ENCODE measurements at places on chromosomes 12 and 14.

GRCh38 chr12:131420867-131421447 lies 289.9 kb upstream of the SFSWAP start:
- no peak for DNase-seq

DNA sequence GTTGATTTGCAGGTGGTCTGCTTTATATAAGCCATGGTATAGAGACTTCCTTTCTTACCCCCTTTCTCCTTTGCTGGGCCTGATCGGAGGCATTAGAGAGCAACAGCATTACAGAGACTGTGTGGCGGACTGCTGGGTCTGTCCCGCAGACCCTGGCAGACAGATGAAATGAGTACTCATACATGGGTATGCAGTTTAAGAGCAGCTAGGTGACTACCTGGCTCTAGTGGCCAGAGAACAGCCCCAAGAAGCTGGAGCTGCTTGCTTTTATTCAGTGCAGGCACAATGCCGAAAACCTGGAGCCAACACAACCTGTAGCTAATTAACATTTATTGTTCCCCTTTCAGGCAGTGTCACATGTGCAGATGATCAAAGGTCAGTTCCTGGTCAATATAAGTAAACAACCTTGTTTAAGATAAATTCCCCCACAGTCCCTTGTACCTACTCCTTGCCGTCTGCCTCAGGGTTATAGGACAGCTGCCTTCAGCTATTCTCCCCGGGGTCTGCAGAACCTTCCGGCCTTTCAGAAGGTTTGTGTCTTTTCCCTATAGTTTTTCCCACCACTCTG lies 160.0 kb downstream of the TRHDE start:
- DNase-seq: no peak

DNA sequence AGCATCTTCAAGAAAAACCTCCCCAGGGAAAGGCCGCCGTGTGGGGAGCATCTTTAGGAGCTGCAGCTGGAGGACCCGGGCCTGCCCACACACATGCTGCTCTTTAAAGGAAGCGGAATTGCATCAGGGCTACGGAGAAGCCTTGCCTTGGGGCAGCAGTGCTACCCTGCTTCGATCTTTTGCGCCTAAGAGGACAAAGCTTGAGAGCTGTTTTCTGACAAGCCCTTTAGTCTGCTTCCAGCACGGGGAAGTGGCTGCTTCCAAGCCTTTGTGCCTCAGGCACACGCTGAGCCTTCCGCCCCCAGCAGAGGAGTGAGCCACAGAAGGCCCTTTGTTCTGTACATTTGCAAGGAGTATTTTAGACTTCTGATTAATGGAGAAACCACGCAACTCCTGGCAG lies 31.5 kb downstream of the COA8 start:
- no peak for DNase-seq

DNA sequence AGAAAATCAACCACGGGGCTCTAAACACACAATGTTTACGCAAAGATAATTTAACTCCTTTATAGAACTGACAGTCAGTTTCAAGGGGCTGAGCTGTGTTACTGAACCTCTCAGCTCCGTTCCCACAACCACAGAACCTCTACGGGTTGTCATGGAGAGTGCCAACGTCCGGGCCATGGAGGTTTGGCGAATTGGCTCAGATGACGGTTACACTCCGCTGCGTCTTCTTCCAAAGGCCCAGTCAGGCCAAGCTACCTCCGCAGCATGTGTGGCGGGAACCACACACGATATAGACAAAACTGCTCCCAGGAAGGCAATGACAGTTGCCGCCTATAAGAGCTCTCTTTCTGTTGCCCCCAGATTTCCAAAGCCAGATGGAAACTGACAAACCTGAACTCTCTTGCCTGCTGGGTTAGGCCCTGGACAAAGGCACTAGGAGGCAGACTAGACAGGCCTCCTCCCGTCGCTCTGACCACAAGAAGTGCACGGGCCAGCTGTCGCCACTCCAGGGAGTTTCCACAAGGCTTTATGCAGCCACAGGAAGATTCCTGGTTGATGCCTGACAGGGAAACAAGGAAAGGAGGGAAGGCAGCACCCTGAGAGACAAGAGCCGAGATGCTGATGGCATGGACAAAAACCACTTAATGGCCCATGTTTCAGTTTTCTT lies 30.3 kb downstream of the CCDC88C start:
- DNase-seq: no peak

DNA sequence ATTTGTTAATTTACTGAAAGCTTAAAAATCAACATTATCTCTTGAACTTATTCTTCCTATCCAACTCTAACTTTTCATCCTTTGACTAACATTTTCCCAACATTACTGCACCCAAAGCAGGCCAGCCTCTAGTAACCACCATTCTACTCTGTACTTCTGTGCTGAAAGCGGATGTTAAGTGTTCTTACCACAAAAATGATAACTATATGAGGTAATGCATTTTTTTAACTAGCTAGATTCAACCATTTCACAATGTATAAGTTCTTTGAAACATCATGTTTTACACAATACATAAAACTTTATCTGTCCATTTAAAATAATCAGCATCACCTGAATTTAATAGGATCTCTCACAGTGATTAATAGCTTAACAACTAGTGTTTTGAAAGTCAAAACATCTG lies 468.5 kb upstream of the MGAT4C start:
- DNase-seq: no peak

DNA sequence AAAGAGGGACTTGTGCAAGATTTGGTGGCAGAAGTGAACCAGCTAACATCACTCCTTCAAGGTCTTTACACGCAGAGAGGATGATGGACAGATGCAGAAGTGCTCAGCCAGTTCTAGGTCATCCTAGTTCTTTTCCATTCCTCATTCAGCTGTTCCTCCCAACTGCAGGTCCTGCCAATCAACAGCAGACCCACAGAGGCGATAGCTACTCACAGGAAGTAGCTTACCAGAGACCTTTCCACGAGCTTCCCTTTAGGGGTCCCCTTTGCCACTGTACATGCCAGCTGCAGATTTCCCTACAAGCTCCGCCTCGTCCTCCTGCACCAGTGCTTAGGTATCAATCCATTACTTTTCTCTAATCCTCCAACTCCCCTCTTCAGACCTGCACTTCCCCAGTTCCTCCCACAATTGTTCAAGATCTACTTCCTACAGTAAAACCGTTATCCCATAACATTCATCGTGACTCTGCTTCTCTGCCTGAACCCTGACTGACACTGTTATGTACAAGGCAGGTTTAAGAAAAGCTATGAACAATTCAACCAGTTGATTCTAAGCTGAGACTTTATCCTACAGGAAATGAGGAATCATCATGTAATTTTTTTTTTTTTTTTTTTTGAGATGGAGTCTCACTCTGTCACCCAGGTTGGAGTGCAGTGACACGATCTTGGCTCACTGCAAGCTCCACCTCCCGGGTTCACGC lies 22.5 kb downstream of the RECQL start:
- no peak for DNase-seq

GRCh38 chr12:21527451-21528180 lies 1.5 kb downstream of the SPX start:
- DNase-seq: peak; percentile 41

GRCh38 chr14:61342486-61342885 lies 21.1 kb downstream of the PRKCH start:
- no peak for DNase-seq

GRCh38 chr14:66884149-66884548 lies 305.1 kb upstream of the GARIN2 start:
- DNase-seq: no peak

GRCh38 chr12:82942521-82942920 lies 255.8 kb downstream of the TMTC2 start:
- no peak for DNase-seq

DNA sequence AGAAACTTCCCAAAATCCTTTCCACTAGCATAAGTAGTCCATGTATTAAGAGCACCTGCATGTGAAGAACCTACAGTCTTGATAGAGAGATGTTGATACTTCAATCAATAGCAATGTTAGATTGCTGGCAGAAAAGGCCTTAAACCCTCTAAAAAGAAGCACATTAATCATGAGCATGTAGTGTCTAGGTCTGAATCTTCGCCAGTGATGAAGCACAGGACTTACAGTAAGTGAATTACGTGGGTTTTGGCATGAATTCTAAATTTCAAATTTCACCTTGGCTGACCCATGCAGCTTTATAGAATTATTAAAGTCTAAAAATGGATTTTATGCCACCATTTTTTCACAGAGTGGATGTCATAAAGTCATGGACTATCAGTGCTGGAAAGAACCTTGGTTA lies 791.6 kb upstream of the NOVA1 start:
- DNase-seq: no peak

Data from GM10248 (cell line).